Fibroblast of lung (primary cell): ENCODE measurements at places on chromosomes 4 and X.

GRCh38 chr4:119707336-119707735 is 78.7 kb upstream of the PDE5A start:
- DNase-seq = no peak

- peak; percentile 73 for DNase-seq
Measured at GRCh38 chrX:72714478-72714916, 391 bp upstream of the PHKA1 start.

GRCh38 chr4:91751961-91752360 is 551.8 kb upstream of the GRID2 start:
- DNase-seq = no peak

DNA sequence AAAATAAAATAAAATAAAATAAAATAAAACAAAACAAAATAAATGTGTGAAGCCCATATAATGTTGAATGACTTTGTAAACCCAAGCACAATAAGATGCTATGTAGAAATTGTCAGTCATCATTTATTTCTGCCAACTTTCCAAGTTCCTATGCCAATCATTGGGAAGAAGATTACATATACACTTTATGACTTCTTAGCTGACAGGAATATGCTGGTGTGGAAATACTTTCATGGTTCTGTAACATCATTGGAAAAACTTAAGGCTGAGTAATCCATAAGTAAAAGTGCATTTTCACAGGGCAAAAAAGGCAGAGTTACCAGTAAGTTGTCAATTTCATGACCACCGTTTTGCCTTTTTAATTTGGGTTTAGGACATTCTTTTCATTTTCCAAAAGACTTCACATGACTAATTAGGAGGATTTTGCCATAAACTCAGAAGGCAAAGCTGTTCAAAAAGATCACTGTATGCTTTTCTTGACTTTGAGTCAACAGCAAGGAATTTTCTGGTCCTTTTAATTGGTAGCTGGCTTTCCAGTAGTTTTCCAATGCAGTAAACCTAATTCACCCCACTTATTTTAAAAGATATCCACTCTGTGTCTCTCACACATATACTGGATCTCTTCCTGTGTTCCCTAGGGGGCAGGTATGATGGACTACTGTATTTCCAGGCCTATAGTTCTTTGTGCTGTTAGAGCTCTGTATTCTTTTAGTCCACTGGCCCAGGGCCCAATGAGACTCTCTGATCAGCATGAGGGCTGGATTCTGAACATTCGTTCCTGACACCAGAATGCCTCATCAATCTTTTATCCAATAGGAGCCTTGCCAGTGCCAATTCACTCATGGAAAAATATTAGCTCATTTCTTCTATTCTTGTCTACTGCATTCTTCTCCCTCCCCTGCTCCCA is 26.2 kb upstream of the SCRG1 start:
- peak; percentile 67 for DNase-seq

DNA sequence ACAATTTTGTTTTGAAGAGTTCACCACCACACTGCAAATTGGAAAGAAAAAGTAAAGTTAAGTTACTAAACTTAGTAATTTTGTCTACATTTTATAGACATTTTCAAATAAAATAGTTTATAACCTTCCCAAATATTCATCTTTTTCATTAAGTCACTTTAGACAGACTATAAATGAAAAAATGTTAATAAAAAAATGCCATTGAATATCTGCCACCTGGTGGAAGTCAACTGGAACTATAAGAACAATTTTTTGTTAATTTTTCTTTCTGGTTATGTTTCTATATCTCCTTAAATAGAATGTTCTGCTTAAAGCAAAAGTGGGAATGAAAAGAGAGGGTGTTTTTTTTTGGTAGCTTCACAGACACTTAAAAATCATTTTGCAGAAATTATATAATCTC is 534.4 kb upstream of the PCDH10 start:
- DNase-seq = peak; percentile 36

DNA sequence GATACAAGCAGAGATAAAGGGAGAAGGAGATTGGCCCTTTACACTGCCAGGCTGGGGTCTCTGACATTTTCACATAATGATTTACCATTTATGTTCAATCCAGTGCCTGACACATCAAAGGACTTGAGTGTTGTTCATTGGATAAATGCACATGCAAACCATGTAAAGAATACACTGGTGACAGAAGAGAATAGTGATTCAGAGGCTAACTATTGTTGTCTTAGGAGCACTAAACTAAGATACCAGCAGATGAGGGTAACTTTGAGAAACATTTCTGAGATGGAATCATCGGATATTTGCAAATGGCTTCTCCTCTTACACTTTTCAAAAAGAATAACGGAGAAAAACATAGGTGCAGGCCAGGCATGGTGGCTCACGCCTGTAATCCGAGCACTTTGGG is 67.3 kb upstream of the HHIP start:
- DNase-seq = no peak

DNA sequence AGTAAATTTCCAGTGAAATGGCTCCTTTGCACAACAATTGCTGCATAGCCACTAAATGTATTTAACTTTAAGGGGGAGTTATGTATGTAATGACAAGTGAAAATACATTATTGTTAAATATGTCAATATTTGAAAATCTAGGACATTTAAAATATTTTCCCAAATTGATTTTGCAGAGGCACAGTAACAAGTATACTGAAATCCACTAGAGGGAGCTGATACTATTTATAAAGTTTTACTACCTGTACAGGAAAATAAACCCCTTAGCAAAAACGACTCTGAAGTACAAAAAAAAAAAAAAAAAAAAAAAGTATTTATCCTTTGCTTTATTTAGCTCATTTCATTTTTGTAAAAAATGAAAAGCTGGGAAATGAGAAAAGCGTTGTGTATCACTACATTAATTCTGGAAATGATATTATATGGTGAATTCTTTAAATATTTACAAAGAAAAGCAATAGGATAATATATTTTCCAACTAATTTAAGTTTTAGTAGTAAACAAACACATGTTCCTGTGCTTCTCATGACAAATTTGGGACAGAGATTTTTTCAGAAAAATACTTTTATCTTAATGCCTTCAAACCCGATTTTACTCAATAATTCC is 727.7 kb downstream of the DMD start:
- no peak for DNase-seq

- no peak for DNase-seq
Measured at GRCh38 chrX:119648421-119648775, 42.2 kb upstream of the NKRF start.

GRCh38 chr4:82889287-82889686 is 1.7 kb downstream of the SEC31A start:
- no peak for DNase-seq

- peak; percentile 3 for DNase-seq
Measured at GRCh38 chrX:131675596-131676194, 131.8 kb downstream of the OR13H1 start.

DNA sequence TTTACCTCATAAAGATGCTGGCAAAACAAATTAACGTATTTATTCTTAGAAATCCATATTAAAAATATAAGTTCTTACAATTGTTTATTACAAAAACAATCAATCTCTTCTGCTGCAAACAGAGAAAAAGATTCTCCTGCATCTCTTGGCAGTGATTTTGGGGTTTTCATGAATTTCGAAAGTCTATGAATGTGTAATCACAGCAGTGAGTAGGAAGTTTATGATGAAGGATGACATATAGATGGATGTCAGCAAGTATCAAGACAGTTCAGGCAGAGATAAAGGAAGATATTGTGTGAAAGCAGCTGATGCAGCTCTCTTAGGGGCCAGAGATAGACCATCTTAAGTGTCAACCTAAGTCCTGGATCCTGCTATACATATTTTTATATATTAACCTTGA is 196.9 kb upstream of the BANK1 start:
- DNase-seq = no peak

DNA sequence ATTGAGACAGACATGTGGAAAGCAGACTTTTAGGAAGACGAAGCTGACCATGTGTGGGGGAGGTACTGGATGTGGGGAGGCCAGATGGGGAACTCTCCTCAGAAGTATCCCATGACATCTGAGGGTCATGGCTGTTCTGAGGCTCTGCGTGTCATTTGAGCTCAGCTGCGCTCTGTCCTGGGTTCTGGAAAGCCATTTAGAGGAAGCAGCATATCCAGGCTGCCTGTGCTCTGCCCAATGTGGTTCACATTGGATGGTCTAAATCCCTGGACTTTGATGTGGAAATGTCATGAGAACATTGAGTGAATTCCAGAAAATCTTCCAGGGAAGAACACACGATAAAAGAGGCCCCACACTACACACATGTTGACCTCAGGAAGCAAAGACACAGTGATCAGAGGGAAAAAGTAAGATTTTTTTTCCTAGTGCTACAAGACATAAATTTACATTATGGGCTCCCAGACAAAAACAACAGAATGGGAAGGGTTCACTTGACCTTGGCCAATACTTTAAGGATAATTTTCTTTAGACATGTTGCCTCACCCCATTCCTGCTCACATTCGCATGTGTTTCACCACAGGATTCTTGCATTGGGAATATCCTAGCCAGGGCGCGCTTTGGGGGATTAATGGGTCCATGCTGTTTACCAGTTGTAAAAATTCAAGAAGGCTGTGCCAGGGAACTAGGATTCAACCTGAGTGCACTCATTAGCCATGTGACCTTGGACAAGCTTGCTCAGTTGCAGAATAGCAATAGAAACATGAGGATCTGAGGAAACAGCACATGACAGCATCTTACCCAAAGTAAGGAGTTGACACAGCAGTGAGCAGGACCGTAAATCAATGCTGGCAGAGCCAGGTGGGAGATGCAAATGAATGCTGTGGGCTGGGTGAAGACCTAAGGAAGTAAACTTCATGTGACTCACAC is 73.2 kb upstream of the C1QTNF7 start:
- DNase-seq = no peak

- peak; percentile 6 for DNase-seq
Measured at GRCh38 chr4:6095023-6095752, 77.0 kb upstream of the C4orf50 start.

GRCh38 chr4:14855719-14856061 is 146.6 kb upstream of the CPEB2 start:
- DNase-seq = no peak

DNA sequence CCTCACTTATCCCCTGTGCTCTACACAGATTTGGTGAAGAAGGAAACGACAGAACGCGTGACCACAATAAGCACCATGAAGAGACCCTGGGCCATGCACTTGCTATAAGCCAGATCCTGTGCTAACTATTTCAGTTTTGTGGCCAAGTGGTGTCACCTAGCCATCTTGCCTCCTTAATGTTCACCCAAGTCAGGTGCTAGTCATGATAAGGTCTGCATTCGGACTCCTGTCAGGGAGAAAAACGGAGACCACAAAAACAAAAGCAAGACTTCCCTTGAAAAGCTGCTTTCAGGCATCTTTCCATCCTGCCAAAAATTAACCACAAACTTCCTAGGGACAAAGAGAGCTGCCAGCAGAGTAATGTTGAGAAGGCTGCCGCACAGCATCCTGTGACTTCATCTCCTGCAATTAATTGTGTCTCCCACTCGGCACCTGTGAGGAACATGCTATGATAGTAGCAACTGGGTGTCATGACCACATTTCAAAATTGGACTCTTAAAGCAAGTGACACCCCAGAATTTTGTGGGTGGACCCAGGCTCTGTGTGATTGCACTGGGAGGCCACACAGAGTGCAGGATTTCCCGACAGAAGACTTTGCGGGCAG is 8.8 kb upstream of the IDS start:
- peak; percentile 81 for DNase-seq

DNA sequence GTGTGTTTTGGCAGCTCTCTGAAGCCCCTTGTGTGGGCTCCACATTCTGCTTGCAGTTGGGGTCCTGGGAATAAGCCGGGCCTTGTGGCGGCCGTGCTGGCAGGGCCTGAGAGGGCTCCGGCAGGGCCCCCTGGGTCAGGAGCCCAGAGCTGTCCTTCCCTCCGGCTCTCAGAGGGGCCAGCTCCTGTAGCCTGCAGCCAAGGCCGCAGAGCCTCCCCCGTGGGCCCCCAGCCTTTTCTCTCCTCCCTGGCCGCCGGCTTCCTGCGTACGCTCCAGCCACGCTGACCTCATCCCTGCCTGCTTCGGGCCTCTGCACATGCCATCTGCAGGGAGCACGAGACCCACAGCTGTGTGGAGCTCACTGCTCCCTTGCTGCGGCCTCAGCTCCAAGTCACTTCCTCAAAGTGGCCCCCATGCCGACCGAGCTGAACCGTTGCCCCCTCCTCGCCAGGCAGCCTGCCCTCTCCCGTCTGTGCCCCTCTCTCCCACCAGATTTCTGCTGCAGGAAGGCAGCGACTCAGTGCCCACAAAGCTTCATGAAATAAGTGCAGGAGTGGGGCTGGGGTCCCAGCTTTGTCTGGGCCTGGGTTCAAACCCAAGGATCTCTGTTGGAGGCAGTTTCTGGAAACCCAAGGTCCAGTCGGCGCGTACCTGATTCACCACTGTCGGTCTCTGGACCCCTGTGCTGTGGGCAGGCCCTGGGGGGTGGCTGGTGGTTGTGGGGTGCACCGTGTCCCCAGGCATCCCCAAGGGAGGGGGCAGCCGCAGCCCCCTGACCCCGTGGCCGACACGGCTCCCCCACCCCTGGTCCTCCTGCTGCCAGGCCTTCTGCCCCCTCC is 57.1 kb upstream of the NKX1-1 start:
- peak; percentile 38 for DNase-seq

GRCh38 chrX:69178592-69178991 is 13.3 kb upstream of the PJA1 start:
- DNase-seq = no peak

GRCh38 chr4:148790691-148791090 is 348.5 kb upstream of the NR3C2 start:
- DNase-seq = peak; percentile 89

DNA sequence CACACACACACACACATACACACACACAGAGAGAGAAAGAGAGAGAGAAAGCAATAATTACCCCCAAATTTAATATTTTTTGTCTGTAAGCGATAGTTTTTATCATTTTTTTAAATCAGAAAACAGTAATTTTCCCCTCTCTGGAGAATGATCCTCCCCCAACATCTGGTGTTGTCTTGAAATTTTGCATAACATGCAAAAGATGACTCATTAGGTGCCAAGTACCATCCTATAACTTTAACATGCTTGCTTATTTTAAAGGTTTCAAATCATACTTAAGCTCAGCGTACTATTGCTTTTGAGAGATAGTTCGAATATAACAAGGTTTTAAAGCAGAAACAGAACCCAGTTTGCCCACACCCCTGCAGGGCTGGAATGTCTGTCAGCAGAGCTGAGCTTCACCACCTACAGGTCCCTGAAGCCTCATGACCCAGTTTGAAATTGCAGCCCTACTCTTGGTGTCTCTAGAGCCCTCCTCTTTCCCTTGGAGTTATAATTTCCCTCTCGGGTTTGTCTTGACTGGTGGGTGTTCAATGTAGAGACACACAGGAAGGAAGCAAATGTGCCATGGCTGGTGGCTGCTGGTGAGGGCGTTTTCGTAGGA is 175.0 kb upstream of the HS3ST1 start:
- no peak for DNase-seq

DNA sequence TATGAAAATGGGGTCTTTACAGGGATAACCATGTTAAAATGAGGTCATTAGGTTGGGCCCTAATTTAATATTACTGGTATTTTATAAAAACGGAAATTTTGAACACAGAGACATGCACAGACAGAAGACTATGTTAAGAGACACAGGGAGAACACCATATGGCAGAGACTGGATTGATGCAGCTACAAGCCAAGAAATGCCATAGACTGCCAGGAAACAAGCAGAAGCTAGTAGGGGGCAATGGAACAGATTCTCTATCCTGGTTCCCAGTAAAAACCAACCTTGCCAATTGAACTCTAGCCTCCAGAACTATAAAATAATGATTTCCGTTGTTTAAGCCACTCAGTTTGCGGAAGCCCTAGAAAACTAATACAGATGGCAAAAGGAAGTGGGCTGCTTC is 6.6 kb upstream of the GUF1 start:
- no peak for DNase-seq

GRCh38 chr4:144778364-144778763 is 132.4 kb downstream of the HHIP start:
- DNase-seq = no peak

- no peak for DNase-seq
Measured at GRCh38 chr4:16387448-16387847, 161.2 kb upstream of the TAPT1 start.

GRCh38 chr4:185470501-185471195 is 885 bp downstream of the CCDC110 start:
- peak; percentile 10 for DNase-seq
